ENCODE measurements at places on chromosomes 2 and 18.

DNA sequence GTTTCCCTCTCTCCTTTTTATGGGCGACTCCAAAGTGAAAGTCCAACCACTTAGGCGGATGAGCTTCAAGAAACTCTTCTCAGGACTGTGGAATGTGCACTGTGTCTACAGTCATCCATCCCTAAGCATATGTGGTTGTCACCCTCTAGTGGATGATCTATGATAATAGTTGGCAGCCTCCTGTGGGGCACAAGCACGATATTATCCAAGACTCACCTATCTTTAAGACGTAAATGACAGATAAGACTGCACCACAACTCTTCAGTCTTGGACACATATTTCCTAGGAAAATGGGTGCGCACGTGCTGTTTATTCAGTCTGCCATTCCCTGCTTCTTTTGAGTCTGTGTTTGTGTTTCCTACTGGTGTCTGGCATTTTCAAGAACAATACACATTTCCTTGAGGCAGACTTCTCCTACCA is 145.5 kb upstream of the CTAGE1 start:
- DNase-seq, result no peak

DNA sequence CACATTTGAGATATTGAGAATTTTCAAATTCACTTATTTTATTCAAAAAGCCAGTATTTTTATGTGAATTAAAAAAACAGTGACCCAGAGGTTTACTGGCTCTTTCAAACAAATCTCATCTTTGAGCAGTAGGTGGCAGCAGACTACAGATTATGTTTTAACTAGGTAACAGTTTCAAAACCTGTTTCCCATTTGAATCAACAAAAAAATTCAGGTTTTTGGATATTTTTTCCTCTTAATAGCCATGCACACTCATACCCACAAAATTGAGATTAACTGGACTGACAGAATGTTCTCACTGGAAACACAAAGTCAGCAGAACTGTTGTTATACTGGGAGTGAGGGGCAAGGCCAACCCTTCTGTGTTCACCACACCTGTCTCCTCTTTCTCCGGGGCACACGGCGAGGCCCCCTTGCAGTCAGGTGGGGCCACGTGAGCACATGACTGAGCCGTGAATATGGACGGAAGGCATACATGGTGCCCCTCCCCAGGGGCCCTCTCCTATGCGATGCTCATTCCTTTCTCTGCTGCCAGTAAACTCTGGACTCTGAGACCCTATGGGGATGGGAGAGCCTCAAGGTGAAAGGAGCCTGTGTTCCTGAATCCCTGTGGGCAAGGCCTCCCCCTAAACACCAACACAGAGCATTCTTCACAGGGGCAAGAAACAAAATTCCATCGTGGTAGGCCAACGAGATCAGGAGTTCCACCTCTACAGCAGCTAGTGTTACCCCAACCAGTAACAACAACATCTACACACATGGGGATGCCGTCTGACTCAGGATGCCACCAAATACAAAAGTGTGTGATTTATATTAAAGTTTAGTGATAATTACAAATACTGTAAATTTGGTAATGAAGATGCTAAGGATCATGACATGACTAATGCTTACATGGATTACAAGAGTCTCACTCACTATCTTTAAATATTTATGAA is 80.4 kb downstream of the LPIN2 start:
- DNase-seq, result no peak

GRCh38 chr18:73739098-73739497 is 408.5 kb downstream of the FBXO15 start:
- DNase-seq, result no peak

DNA sequence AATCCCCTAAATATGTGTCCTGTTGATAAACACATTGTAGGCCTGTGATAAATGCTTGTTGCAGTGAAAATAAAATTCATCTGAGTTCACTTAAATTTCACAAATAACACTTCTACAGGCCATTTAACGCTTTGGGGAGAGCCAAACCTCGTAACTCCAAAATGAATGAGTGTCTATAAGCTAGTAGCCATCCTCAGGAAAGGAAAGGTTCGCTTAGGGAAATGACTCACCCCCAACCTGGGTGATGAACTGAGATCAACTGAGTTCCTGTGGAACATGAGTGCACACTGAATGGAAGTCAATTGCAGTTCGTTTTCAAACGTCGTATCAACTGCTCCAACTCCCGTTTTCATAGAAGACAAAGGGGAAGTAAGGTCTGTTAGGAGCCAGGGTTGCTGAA is 527.6 kb upstream of the ID2 start:
- no peak for DNase-seq

DNA sequence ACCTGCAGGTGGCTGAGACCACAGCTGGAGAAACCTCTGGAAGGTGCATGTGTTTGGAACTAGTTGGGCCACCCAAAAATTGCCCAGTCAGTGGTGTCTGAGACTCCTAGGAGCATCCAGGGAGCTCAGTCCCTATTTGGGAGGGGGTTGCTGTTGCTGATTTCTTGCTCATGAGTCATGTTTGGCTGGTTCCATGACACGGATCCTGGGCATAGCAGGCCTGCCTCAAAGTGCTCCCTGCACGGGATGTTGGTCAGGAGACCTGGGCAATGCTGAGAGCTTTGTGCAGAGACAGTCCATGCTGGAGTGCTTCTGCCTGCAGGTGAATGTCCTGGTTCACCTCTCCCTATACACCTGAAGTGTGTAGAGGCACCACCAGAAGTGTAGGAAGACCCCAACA is 194.2 kb downstream of the GLI2 start:
- no peak for DNase-seq

Measured in osteocyte (in vitro differentiated cells).